ENCODE measurements at places on chromosomes 5 and 9.
A peak's percentile ranks its signal among the peaks of the same experiment; 100 is the strongest.

DNA sequence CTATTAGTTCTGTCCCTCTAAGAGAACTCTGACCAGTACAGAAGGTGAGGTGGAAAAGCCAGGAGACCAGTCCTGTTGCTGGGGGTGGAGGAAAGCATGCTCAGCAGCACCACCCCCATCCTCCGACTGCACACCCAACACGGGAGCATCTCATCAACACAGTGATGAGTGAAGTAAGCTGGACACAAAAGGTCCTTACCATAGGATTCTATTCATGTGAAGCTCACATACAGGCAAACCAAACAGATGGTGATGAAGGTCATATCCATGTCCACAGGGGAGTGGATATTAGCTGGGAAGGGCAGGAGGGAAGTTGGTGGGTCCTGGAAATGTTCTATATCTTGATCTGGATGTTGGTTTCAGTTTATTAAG is 14.8 kb upstream of the MARCHF6 start:
- no peak for DNase-seq

DNA sequence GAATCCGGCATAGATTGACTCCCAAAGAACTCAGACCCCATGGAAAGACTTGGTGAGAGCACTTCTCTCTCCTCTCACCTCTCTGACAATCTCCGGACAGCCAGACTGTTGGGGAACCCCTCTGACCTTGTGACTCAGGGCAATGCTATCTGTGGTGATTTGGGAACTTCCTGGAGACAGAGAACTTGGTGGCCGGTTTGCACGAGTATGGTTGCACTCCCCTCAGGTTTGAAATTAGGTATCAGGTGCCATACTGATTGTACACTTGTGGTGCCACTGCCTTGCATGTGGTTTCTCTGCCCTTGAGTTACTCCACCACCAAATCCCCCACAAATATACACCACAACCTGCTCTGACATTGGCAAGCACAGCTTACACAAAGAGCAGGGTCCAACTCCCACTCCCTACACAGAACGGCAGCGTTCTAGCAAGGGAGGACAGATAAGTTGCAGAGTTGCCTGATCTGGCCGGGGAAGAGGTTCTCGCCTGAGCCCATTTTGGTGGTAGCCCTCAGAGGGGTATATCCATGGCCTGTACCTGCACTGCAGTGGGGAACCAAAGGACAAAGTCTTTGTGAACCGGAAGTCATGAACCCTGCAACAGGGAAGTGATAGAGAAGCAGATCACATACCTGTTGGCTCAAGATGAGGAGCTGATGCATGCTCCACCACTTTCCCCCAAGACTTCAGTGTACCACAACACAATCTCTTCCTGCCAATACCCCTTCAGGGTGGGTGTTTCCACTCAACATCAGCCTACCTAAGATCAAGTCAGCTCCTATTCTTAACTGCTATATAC is 255.1 kb downstream of the MCTP1 start:
- DNase-seq, result no peak

DNA sequence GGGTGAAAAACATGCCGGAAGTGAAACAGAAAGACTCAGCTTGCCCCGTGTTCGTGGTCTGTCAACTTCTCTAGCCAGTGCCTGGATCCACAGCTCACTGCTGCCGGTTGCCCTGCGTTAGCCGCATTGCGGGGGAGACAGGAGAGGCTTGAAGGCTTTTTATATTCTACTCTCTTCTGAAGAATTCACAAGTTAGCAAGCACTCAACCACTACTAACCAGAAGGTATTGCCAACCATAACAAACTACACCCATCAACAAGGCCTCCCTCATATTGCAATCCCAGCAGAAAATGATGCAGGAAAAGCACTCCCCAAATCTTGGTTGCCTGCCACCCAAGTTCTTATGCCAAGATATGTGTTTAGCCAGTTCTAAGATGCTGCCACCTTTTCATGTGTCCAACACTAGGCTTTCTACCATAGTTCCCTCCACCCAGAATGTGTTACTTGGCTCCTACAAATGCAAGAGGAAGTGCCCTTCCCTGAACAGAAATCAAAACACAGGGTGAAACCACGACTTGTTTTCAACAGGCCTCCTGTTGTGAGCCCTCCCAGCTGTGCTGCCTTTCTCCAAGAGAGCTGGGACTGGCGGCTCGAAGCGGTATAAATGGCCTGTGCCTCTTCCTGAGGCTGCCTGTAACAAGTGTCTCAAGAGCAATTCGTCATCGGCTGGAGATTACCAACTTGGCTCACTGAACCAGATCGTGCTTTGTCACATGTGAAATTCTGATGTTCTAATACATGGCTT is 129.0 kb downstream of the SNX18 start:
- peak; percentile 38 for DNase-seq

GRCh38 chr9:131733541-131734061 is 6.3 kb downstream of the RAPGEF1 start:
- no peak for DNase-seq

DNA sequence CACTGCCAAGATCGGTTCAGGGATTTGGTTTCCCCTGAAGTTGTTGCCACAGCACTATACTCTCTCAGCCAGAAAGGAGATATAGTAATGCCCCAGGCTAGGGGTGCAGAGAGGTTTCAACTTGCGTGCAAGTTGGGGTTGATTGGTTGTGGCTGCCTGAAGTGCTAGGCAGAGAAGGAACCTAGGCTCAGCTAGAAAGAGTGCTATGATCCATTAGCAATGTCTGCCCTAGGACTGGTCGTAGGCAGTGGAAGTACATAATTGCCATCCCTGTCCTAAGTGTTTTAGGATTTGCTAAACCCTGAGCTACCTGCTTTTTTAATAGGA is 136.6 kb upstream of the SMIM23 start:
- DNase-seq, result no peak

GRCh38 chr5:66789434-66789833 is 193.2 kb downstream of the MAST4 start:
- DNase-seq, result no peak

- no peak for DNase-seq
Observed at GRCh38 chr9:72415163-72415562, 50.2 kb upstream of the ZFAND5 start.

DNA sequence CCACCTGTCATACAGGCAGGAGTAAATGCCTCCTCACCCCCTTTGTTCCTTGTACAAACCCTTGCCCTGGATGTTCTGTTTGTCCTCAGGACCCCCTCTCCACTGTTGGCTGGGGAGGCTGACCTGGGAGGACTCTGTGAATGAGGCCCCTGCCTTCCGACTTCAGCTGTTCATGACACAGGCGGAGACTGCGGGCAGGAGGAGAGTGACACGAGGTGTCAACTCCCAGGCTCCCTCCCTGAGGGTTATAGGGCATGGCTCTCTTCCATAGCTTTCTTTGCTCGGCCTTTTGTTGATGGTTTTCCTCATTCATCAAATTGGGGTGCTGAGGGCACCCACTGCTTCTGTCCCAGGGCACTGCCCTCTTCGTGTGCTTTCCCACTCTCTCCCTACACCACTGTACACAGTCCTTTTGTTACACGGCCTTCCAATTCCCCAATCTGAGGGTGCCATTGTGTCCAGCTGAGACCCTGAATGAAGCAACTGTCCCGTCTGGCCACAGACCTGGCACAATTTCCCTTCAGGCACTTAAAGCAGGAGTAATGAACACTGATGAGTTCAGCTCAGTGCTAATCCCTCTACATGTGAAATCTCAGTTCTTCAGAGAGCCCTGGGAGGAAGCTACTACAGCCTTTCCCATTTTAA is 33.8 kb downstream of the KCNIP1 start:
- no peak for DNase-seq

- DNase-seq, result no peak
Observed at GRCh38 chr5:143506836-143507552, 103.5 kb upstream of the NR3C1 start.

DNA sequence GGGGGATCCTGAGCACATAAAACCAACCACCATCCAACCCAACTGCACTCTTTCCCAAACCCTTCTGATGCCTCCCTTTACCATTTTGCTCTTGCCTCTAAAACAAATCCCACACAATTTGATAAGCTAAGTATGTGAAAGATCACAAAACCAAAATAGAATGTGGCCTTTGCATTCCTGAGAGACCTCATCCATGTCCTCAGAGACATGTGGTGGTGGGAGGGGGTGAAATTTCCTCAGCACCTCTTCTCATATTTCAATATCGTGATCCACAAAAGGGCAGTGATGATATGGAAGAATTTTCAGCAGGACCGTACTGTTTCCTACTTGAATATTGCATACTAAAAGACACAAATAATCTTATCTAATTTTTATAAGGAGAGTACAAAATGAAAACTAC is 423.3 kb downstream of the TLE1 start:
- DNase-seq, result no peak

DNA sequence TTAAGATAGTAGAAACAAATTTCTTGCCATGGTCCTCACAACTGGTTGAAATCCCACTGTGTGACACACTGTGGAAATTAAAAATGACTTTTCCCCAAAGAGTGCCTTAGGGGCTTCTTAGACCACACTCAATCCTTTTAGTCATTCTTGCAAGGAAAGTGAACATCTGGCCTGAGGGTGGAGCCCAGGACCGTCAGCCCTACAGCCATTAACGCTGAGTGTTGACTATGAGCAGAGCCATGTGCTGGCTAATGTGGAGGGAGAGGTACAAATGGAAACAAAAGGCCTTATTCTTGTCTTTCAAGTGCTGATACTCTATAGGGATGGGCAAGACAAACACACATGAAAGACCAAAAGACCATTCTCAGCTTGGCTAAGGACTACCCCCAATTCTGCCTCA is 456.5 kb downstream of the ZSWIM6 start:
- DNase-seq, result no peak

GRCh38 chr9:12774861-12775678 is at the start of gene LURAP1L:
Gene LURAP1L, plus strand, starts transcription at chr9:12775020. Its CDS starts 696 bp downstream, at chr9:12775716.
- no peak for DNase-seq

GRCh38 chr5:150600616-150601490 is 39.6 kb upstream of the SYNPO start:
- no peak for DNase-seq

DNA sequence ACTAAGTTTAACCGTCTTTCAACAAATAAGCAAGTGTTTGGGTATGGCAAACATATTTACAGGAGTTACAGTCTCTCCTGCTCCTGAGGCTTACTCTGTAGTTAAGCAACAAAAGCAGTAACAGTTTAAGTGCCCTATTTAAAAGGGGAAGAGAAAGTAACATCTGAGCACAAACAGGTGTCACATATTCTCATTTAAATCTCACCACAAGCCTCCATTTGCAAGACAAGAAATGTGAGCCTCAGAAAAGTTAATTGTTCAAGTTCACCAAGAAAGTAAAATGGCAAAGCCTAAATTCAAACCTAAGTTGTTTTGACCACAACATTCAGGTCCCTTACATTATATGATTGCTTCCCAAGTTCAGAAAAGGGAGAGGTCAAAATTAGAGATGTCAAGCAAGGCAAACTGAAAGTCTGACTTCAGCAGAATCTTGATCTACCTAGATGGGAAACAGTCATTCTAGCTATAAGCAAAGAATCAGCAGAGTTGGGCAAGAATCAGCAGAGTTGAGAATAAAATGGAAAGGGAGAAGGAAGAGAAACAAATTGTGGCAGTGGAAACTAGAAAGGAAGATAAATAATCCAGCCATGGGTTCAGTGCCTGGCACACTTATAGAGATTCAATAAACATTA is 93.4 kb downstream of the STRBP start:
- no peak for DNase-seq

DNA sequence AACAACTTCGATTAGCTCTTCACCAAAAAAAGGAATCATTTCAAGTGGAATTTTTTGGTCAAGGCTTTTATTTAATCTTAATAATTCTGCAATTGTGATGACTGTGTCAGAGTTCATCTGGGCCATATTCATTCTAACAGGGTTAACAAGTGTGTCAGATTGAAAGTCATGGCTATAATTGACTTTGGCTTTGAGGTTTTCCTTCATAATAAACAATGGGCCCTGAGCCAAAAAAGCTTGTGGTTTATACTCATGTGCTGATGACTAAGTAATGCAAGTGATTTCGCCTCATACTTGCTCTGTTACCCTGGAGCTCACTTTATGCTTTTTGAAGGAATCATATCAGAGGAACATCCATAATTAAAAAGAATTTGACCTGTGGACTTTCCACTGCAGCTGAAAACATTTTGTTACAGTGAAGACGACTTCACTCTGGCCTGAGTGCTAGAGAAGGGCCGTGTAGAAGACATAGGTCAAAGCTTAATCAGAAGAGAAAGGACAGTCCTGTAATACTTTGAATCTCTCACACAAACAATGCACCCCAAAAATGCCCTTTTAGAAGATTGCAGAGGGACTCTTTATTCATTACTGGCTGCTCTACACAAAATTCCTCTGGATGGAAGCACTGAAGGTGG is 101.7 kb downstream of the GDNF start:
- DNase-seq, result no peak

DNA sequence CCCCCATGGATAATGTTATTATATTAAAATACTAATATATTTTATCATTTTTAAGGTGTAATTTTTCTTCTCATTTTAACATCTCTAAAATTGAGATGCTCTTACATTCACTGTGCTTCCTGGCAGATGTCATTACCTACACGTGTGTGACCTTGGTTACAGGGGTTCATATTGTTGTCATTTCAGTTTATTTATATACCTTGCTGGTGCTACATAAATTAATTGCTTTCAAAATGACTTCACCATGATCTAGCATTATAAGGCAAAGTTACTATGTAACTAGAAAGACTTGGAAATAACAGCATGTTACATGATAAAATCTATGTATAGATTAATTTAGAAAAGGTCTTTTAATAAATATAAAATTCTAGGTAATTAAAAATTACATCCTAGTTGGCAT is 60.9 kb downstream of the ARHGEF28 start:
- DNase-seq, result no peak

DNA sequence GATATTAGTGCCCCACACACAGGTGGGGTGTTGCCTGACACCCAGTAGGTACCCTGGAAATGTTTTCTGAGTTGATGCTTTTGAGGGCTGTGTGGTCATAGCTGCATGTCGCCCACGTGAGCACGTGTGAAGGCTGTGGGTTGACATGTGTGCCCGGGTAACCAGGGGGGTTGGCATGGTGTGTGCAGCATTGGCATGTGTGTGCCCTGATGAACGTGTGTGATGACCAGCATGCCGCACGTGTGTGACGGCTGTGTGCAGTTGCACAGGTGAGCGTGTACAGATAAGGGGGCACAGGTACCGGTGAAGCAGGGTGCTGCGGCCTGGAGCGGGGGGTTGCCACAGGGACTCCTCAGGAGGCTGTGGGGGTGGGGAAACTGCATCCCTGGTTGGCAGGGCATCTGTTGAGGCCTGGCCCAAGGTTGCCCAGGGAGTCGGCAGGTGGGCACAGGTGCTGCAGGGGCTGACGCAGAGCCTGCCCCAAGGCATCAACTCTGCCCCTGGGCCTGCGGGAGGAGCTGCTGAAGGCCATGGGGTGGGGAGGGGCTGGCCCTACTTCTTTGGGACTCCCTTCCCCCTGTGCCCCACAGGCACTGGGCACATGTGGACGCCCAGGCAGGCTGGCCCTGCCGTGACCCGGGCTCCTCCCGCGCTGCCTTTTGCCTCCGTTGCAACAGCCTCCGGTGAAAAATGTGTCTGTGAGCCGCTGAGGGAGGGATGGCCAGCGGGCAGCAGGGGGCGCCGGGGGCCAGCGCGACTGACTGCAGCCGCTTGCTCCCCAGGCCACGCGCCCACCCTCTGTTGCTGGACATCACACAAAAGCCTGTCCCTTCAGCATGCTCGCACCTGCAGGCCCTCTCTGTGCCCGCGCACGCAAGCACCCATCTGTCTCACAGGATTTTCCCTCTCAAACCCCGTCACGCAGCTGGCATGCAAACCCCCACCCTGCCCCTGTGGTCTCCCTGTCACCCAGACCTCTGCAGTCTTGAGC is 2.2 kb downstream of the UNC5A start:
- no peak for DNase-seq

- DNase-seq, result no peak
Observed at GRCh38 chr5:145787001-145787400, 48.1 kb downstream of the PRELID2 start.

GRCh38 chr5:56812110-56812509 is 3.2 kb upstream of the MAP3K1 start:
- DNase-seq, result no peak

Measured in stimulated activated CD4-positive, alpha-beta T cell treated with anti-CD3 and anti-CD28 coated beads, Interleukin-2, amount 100 ng/mL, for 4 hours (primary cell).